Mesenchymal stem cell (in vitro differentiated cells and primary cell): ENCODE measurements at places on chromosomes 3 and 15.
A peak's percentile ranks its signal among the peaks of the same experiment; 100 is the strongest.

GRCh38 chr15:77688693-77689092 lies 56.0 kb upstream of the LINGO1 start:
- no peaks in the 10 kb centered on the region for H3K4me1 ChIP-seq
- H3K36me3 ChIP-seq = no peaks in the 10 kb centered on the region
- no peak for DNase-seq
- H3K4me3 ChIP-seq = no peak overlapping the region
- H3K27ac ChIP-seq = no peak overlapping the region
- H3K27me3 ChIP-seq = peaks cover 77% of the 10 kb centered on the region

- no peak overlapping the region for H3K27ac ChIP-seq
- DNase-seq = no peak
- H3K36me3 ChIP-seq = no peaks in the 10 kb centered on the region
- H3K27me3 ChIP-seq = peaks cover 64% of the 10 kb centered on the region
These were observed 128.3 kb downstream of the TPRA1 start for GRCh38 chr3:127462111-127462655.

GRCh38 chr3:108117241-108117775 lies 26.5 kb upstream of the CD47 start:
- no peaks in the 10 kb centered on the region for H3K36me3 ChIP-seq
- no peaks in the 10 kb centered on the region for H3K4me1 ChIP-seq
- no peak overlapping the region for H3K27ac ChIP-seq
- H3K4me3 ChIP-seq = no peak overlapping the region
- peak; percentile 53 for DNase-seq

DNA sequence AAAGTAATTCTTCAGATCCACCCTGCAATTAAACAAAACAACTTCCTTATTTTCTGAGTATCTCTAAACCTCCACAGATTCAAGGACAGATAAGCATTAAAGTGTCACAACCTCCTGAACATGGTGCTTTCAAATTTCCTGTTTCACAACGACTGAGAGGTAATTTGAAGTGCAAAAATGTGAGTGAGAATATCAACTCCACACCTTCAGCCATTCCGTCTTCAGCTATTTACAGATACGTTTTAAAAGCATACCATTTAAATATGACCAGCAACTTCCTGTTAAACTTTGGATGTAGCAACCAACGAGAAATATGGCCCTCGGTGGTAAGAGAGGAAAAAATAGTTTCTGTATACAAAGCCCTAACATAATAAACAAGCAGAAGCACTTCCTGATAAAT lies 32.1 kb upstream of the PCSK6 start:
- peak; percentile 40 for DNase-seq
- H3K27ac ChIP-seq = no peak overlapping the region
- H3K4me1 ChIP-seq = no peaks in the 10 kb centered on the region

DNA sequence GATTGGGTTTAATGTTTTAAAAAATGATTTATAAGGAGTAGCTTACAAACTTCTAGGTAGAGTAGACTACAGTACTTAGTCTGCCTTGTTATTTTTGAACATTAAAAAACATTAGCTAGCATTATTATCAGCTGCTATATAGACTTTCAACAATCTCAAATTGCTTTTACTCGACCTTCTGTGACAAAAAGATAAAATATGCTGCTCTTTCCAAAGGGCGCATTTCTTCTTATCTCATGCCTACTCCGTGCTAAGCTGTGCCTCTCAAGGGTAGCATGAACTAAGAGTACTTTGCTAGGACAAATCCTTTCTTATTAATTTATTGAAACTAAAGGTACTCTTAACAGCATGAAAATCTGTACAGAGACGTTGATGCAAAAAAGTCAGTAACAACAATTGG lies 71.3 kb downstream of the SPRED1 start:
- H3K4me3 ChIP-seq = no peak overlapping the region
- no peak overlapping the region for H3K27ac ChIP-seq
- H3K4me1 ChIP-seq = no peaks in the 10 kb centered on the region
- no peak for DNase-seq
- H3K27me3 ChIP-seq = no peaks in the 10 kb centered on the region

DNA sequence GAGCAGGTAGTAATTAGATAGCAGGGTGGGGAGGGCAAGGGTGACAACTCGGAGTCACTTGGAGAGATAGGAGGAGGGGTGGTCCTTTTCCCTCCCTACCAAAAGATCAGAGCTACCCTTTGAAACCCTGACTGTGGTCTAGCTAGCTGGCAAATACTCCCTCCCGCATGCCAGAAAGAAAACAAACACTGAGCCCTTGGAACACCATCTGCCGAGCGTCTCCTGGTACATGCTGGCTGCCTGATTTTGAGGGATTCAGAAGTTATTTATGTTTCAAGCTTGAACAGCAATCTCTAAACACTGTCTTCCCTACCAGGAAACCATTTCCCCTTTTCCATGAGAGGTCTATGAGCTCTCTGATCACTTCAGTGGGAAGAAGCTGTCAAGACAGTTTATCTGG lies 291.6 kb upstream of the CFAP20DC start:
- no peak overlapping the region for H3K4me3 ChIP-seq
- no peaks in the 10 kb centered on the region for H3K36me3 ChIP-seq
- no peaks in the 10 kb centered on the region for H3K27me3 ChIP-seq
- DNase-seq = no peak
- H3K4me1 ChIP-seq = no peaks in the 10 kb centered on the region
- no peak overlapping the region for H3K27ac ChIP-seq

- no peaks in the 10 kb centered on the region for H3K36me3 ChIP-seq
- H3K4me3 ChIP-seq = no peak overlapping the region
- H3K27ac ChIP-seq = no peak overlapping the region
- peaks cover 1% of the 10 kb centered on the region for H3K4me1 ChIP-seq
- DNase-seq = peak; percentile 46
These were observed 106.7 kb downstream of the ZIC4 start for GRCh38 chr3:147299656-147300055.

GRCh38 chr15:31273258-31273941 lies 53.2 kb upstream of the KLF13 start:
- no peak for DNase-seq
- no peak overlapping the region for H3K27ac ChIP-seq
- H3K36me3 ChIP-seq = no peaks in the 10 kb centered on the region

DNA sequence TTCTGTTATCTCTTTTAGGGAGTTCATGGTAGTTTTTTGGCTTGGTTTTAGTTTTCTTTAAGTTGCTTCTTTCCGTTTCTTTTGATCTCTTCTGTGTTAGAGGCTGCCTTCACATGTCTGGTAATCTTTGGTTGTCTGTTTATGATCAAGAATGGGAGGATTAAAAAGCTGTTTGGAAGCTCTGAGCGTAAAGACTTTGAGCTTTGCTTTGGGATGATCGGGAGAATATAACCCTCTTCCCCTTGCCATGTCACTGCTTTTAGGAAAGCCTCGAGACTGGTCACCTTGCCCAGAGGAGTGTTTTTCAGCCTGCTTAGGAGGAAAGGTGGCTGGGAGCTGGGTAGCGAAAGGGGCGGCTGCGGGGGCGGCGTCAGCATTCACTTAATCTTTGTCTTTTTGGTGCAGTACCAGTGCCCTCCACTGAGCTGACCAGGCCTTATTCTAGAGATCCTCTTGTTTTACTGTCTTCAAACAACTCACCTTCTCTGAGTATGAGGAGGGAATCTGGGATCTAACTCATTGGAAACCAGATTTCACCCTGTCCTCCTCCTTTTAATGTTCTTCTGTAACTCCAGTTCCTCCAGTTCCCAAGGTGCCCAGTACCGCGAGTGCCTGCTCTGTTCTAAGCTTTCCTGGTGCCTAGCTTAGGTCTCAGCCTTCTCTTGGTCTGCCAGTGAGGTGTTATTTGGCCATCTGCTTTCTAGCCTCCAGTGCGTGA lies 15.5 kb downstream of the TATDN2 start:
- no peak overlapping the region for H3K27ac ChIP-seq
- H3K36me3 ChIP-seq = peaks cover 18% of the 10 kb centered on the region
- peak; percentile 80 for DNase-seq
- no peak overlapping the region for H3K4me3 ChIP-seq
- H3K27me3 ChIP-seq = no peaks in the 10 kb centered on the region

DNA sequence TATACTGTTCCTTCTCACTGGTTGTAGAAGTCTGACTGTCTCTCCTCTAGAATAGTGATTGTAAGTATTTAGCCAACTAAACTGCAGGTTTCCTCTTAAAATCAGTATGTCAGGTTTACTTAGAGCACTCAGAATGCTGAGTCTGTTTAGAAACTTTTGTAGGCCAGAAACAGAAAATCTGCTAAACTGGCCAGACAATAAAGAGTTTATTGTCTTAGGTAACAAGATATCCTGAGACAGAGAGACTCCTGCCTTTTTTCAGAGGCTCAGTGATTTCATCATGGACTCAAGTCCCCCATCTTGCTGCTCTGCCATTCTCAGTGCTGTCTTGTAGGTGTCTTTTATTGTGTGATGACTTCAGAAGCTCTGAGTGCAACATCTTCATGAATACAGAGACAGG lies 279.0 kb downstream of the MFSD1 start:
- no peak overlapping the region for H3K27ac ChIP-seq
- no peaks in the 10 kb centered on the region for H3K36me3 ChIP-seq
- DNase-seq = no peak
- H3K27me3 ChIP-seq = no peaks in the 10 kb centered on the region
- H3K4me3 ChIP-seq = no peak overlapping the region

GRCh38 chr3:195064300-195064931 lies 206.5 kb downstream of the XXYLT1 start:
- no peak overlapping the region for H3K27ac ChIP-seq
- DNase-seq = no peak
- H3K27me3 ChIP-seq = peaks cover 33% of the 10 kb centered on the region
- no peak overlapping the region for H3K4me3 ChIP-seq
- peaks cover 16% of the 10 kb centered on the region for H3K36me3 ChIP-seq
- H3K4me1 ChIP-seq = peaks cover 2% of the 10 kb centered on the region

- no peaks in the 10 kb centered on the region for H3K36me3 ChIP-seq
- no peaks in the 10 kb centered on the region for H3K27me3 ChIP-seq
- H3K27ac ChIP-seq = no peak within 1 kb of the TSS
- no peak for DNase-seq
These were observed at the start of gene LIPC for GRCh38 chr15:58431221-58432149. Gene LIPC (plus strand): TSS chr15:58431991. CDS start chr15:58432033, 42 bp downstream.

DNA sequence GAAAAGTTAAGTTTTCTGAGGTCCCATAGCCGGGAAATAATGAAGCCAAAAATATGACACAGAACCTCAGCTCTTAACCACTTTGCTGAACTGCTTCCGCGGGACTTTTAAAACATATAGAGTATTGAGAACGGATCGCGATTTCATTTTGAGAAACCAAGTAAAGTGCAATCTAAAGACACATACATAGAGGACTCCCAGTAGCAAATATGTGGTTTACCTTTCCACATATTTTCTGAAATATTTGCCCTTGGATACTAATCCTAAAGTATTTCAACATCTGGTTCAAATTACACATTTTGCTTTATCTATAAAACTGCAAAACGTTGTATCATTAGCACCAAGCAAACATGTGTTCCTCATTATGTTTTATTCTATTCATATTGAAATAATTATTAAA lies 776.5 kb downstream of the ROBO2 start:
- no peak for DNase-seq
- H3K27me3 ChIP-seq = no peaks in the 10 kb centered on the region
- no peaks in the 10 kb centered on the region for H3K4me1 ChIP-seq
- no peaks in the 10 kb centered on the region for H3K36me3 ChIP-seq
